ENCODE measurements at places on chromosomes 3 and 15.
A peak's percentile ranks its signal among the peaks of the same experiment; 100 is the strongest.

DNA sequence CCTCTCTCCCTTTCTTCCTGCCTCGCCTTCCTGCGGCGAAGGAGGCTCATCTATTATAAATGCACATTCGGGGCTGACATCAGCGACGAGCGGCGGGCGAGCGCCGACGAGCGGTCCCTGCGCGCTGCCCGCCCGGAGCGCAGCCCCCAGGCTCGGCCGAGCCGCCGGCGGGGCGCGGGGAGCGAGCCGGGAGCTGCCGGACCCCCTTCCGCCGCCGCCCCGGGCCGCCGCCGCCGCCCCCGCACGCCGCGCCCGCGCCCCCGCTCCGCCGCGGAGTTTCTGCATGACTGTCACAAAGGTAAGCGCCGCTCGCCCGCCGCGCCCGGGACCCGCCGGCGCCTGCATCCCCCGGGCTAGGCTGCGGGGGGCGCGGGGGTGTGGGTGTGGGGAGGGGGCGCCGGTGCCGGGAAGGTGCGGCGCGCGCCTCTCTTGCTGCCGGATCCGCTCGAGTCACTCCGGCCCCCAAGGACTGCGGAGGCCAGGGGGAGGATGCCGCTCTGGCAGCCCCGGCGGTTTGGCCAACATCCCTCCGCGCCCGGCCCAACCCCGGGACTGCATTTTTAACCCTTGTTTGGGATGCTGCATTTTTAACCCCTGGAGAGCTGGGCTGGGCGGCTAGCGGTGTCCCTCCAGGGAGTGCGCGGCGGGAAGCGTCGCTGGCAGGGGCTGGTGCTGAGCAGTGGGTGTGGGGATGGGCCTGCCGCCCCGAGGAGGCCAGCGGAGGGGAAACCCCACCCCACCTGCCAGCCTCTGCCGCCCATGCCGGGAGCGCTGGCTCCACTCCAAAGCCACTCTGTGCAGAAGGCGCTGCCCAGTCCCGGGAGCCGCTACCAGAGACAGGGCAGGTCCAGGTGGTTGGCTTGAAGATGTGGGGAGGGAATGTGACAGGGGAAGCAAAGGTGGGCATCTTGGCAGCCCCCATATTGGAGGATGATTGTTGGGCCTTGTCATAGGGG lies at the start of gene CORO2B:
CORO2B (plus strand) TSS at position 14 of the 956 bp plus-strand sequence; CDS start at position 284, 270 bp downstream.
- DNase-seq = no peak

DNA sequence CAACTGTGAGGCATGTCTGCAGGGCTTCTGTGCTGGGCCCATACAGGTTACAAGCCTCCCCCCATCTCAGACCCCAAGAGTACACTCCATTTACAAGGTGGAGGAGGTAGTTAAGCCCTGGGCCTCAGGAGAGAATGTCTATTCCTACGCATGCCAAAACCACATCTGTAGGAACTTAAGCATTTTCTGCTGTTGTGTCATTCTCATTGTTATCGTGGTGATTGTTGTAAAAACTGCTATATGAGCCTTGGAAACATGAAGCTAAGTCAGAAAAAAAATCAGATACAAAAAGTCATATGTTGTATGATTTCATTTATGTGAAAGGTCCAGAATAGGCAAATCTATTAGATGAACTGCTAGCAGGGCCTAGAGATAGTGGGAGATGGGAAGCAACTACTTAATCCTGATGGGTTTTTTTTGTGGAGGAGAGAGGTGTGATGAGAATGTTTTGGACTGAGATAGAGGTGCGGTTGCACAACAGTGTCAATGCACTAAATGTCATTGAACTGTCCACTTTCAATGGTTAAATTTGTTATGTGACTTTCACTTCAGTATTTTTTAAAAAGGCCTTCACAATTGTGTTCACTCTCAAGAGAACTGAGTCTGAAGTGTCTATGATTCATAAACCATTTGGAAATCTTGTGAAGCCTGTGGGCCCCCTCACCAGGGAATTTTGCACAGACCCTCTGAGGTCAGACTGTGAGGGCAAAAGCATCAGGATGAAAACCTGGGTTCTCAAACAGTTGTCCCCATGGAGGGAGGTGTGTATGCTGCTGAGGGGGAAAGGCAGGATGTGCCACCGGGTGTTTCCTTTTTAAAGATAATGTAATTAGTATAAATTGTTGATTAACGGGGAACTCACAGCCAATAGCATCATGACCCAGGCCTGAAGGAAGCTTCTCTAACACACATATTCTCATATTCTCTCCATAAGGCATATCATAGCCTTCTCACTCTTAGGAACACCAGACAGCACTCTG lies 3.2 kb downstream of the RTP3 start:
- DNase-seq = peak; percentile 66

DNA sequence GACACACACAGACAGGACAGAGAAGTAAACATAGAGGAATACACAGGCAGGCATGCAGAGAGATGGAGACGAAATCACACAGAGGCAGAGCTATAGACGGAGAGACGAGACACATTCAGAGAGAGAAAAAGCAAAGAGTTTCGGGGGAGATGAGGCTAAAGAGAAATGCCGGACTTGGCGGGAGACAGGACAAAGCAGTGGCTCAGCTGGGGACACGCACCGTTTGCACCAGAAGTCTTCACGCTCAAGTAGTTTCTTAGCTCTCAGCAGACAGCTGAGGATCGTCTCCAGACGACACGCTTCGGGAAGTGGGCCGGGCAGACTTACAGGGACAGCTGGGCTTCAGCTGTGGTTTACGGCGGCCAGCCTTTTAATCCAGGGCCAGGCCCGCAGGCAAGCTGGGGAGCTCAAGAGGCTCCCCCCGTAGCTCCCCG lies 56.2 kb upstream of the DLG1 start:
- DNase-seq = no peak

GRCh38 chr3:114445233-114445632 lies 151.4 kb downstream of the TIGIT start:
- no peak for DNase-seq

DNA sequence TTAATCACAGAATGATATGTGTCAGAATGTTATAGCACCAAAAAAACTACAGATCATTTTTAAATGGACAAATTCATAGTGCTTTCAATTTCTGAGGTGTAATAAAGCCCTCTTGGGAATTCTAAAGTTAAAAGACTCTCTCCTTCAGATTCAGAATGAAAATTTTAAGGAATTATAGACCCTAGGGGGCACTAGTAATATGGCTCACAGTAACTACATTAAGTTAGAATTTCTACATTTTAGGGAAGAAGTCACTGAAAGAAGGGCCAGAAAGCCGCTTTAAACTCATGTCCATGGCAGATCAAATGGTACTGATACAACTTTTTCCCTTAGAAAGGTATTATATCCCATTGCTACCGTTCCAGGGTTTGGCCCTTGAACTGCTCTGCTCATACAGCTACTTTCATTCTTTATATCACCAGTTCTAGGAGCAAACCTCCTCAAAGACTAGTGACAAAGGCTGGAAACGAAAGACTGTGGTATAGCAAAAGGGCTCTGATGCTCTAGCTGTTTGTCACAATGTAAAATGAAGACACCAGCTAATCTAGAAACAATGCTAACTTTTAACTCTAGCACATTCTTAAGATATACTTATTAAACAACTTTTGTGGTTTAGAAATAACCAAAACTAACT lies 18.1 kb downstream of the DAZL start:
- peak; percentile 9 for DNase-seq

DNA sequence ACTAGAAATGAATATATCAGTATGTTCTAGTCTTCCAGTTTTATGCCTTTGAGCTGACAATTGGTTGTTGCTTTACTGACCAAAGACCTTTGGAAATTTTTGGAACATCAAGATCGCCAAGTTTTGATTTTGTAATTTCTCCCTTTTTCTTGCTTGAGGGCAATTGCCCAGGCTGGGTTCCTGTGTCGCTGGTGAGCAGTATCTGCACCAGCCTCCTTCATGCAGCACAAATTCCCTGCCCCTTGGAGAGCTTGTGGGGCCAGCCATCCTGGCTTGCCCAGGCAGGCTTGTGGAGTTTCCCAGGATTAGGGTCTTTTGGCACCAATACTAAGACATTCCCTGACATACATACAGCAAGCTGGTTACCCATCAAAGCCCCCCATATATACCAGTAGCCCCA lies 37.9 kb upstream of the HACD2 start:
- no peak for DNase-seq

GRCh38 chr15:69524296-69524695 lies 71.7 kb downstream of the RPLP1 start:
- DNase-seq = no peak

- peak; percentile 71 for DNase-seq
These were observed 889 bp upstream of the LRRIQ4 start for GRCh38 chr3:169811631-169812331.

DNA sequence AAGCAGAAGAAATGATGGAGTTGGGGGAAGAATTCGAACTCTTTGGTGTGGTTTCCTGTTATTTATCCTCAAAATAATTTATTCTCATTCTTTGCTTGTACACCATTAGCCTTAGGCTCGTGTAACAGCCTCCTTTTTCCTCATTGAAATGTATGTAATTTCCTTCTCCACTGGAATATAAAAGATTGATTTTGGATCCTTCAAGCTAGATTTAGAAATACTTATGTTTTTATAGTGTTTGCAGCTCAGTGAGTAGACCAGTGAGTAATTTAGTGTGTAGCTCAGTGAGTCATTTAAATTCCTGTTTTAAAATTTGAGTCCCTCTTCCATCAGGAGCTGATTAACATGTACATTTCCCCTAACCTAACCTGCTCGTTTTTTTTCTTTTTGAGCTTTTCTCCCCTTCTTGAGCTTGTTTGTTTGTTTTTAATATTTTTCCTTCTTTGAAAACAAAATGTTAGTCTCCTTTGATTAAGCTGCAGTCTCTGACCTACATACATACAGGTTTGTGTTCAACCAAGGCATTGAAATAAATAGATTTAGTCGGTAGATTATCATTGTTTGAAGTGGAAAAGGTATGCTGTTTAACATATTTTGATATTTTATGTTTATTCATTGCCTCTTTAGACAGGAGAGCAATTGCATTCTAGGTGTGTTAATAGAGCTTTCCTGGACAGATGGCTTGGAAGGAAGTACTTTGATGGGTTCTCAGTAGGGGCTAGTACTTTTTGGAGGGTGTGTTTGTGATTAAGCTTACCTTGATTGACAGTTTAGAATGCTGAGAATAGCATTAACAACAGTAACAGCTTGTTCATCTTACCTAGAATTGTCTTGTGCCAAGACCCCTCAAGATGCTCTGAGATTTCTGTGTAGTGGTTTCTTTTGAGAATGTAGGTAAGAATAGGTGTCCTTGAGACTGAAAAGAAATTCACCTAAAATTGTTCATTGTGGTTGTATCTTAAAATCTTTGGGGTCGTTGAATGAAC lies 5.9 kb downstream of the USP3 start:
- DNase-seq = no peak

DNA sequence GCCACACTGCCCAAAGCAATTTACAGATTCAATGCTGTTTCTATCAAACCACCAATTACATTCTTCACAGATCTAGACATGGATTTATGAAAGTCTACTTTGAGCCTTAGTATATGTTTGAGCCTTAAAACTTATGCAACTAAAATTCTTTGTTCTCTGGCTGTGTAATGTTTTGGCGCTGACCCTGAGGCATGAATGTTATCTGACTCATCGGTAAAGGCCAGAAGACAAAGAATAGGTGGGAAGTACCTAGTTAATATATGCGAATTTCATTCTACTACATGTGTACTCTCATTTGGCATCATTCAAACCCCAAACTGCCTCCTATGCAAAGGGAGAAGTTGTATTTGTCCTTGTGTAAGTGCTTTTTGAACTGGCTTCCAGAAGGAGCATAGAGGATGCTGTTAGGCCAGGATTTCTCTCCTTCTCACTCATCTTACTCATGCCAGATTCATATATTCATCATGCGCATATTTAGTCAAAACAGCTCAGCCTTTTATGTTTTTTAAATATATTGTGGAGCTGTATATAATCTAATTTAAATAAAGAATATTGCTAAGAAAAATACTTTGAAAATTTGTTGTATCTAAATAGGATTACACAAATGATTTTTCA lies 204.2 kb downstream of the NFKBIZ start:
- DNase-seq = peak; percentile 50

GRCh38 chr15:89144491-89144890 lies 56.2 kb downstream of the ABHD2 start:
- DNase-seq = no peak

DNA sequence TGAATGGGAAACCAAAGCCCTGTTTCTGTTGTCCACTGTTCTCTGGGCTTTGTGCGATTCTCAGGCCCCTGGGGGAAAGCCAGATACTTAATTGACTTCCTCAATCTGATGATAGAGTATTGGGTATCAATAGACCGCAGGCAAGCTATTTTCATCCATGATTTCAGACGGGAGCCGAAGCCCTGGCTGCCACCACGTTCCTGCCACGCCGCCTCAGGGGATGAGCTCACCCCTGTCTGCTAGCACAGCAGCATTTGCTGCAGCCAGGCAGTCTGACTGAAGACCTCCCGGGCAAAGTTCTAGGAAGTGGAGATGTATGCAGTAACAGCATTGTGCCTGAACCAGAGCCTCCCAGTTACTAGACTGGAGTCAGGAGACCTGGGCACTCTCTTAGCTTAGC lies 69.8 kb downstream of the ISG20 start:
- DNase-seq = peak; percentile 66

DNA sequence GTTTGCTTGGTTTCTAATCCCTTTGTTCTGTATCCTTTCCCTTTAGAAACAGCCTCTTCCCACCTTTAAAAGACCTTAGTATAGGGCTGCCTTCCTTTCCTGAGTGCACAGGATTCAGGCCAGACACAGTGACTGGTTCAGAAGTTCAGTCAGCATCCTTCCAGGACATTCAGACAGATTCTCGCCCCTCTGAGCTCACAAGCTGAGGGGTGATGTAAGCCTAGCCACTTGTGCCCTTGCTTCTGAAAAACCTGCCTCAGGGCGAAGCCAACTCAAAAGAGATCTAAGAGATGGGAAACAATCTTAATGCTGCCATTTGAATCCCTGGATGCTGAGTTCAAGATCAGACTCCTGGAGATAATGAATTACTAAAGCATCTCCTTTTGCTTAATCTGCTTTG lies 6.7 kb upstream of the NSMCE3 start:
- DNase-seq = no peak

DNA sequence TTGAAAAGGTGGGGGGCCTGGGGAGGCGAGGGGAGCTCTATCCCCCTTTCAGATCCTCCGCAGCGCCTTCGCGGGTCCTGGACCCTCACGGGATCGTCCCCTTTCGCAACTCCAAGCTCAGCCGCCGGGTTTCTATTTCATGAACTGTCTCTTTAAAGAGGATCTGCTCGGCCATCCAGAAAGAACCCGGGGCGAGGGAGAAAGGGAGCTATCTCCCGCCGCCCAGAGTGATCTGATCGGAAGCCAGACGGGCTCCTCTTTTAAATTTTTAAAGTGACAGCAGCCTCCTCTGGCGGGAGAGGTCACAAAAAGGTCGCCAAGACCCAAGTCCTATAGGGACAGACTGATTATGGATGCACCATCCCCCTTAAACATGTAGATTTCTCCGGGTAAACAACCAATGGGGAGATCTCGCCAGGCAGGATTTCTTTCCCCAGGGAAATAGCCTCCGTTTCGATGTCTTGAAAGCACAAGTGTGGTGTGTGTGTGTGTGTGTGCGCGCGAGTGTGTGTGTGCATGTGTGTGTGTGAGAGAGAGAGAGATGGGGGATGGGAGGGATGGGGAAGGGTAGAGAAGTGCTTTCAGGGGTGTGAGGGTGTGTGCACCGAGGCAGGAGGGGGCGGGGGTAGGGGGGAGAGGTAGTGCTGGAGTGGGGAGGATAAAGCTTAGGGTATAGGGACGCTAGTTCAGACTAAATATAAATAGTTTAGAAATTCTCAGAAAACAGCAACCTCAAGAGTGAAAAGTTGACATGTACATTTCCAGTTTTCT lies 516.1 kb downstream of the MECOM start:
- peak; percentile 67 for DNase-seq

- no peak for DNase-seq
These were observed 43.6 kb downstream of the LDHAL6B start for GRCh38 chr15:59250249-59250648.

- DNase-seq = no peak
These were observed 14.2 kb upstream of the RFT1 start for GRCh38 chr3:53144446-53144845.

GRCh38 chr15:47337836-47338235 lies 379.5 kb upstream of the SEMA6D start:
- DNase-seq = no peak

Data from brain microvascular endothelial cell (primary cell).